ENCODE measurements at places on chromosomes 5 and 9. TPM values are rescaled to one million over a fixed set of nuclear protein-coding genes. Genes with fewer than 3 reads are reported as not detected.

DNA sequence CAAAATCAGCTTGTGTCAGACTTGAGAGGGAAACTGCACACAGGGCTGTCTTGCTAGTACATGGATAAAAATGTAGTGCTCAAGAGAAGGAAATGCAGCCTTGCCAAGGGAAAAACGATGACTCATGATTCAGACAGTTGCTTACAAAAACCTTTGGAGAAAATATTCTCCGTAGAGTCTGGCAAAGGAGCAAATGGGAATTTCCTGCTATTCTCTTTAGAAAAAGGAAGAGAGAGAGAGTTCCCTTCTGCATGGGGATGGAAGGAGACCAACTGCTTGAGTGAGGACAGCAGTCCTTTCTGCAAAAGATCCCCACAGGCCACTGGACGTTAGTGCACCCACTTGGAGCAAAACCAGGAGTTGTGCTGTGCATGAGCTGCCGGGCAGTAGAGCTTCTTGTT is 7.6 kb downstream of the IFNB1 start:
- H3K27ac ChIP-seq = peak overlapping the region; percentile 56
- H3K36me3 ChIP-seq = no peaks in the 10 kb centered on the region
- peaks cover 9% of the 10 kb centered on the region for H3K4me1 ChIP-seq
- no peaks in the 10 kb centered on the region for H3K27me3 ChIP-seq
- peak overlapping the region; percentile 61 for H3K4me3 ChIP-seq

DNA sequence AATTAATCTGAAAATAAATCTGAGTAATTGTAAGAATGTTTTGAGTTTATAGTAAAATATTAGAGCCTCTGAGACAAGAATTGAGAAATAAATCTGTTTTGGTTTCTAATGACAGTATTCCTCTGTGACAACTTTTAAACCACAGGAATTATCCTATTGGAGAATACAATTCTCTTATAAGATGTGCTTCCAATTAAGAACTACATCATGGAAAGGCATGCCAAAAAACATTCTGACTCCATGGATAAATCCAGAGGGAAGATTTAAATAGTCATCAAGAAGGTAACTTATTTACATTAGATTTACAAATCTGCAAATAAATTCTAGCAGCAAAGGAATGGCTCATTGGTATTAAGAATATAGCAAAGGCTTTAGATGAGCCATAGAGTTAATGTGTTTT is 178.3 kb upstream of the ACOT12 start:
- no peaks in the 10 kb centered on the region for H3K36me3 ChIP-seq
- H3K4me3 ChIP-seq = no peak overlapping the region
- DNase-seq = peak; percentile 7
- H3K4me1 ChIP-seq = no peaks in the 10 kb centered on the region
- H3K27me3 ChIP-seq = no peaks in the 10 kb centered on the region

DNA sequence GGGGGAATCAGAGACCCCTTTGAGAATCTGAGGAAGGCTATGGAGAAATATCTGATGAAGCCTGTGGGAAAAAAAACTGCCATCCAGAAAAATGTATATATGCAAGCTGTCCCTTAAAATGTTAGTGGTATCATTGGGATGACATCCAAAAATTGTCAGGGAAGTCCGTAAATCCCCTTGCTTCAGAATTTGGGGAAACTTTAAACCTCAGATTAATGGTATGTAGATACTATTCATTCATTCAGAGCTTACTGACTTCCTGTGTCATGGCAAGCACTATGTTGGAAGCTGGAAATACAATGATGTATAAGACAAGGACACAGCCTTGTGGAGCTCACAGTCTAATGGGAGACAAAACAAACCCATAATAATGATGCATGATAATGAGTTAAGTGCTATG is 10.9 kb upstream of the MOB3B start:
- no peaks in the 10 kb centered on the region for H3K36me3 ChIP-seq
- peaks cover 20% of the 10 kb centered on the region for H3K4me1 ChIP-seq
- no peak overlapping the region for H3K27ac ChIP-seq
- DNase-seq = no peak
- no peak overlapping the region for H3K4me3 ChIP-seq

Gene TRPM6
- total RNA-seq = not detected

DNA sequence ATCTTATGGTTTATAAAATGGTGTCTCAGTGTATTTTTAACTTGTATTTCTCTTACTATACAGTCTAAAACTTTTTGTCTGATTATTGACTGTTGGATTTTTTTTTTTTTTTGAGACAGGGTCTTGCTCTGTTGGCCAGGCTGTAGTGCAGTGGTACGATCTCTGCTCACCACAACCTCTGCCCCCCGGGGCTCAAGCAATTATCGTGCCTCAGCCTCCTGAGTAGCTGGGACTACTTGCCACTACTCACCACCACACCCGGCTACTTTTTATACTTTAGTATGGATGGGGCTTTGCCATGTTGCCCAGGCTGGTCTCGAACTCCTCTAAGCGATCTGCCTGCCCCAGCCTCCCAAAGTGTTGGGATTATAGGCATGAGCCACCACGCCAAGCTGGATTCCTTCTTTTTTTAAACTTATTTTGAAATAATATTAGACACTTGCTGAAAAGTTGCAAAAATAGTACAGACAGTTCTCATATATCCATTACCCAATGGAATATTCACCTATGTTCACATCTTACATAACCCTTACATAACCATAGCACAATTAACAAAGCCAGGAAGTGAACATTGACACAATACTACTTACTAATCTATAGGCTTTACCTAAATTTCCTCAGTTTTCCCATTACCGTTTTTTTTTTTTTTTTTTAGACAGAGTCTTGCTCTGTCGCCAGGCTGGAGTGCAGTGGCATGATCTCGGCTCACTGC is 47.2 kb downstream of the STOM start:
- DNase-seq = no peak
- peak overlapping the region; percentile 92 for H3K27ac ChIP-seq
- no peak overlapping the region for H3K4me3 ChIP-seq
- H3K4me1 ChIP-seq = peaks cover 33% of the 10 kb centered on the region

Gene IGFBPL1
- total RNA-seq = 0.76 TPM

Gene PLEKHG4B
- total RNA-seq = not detected

DNA sequence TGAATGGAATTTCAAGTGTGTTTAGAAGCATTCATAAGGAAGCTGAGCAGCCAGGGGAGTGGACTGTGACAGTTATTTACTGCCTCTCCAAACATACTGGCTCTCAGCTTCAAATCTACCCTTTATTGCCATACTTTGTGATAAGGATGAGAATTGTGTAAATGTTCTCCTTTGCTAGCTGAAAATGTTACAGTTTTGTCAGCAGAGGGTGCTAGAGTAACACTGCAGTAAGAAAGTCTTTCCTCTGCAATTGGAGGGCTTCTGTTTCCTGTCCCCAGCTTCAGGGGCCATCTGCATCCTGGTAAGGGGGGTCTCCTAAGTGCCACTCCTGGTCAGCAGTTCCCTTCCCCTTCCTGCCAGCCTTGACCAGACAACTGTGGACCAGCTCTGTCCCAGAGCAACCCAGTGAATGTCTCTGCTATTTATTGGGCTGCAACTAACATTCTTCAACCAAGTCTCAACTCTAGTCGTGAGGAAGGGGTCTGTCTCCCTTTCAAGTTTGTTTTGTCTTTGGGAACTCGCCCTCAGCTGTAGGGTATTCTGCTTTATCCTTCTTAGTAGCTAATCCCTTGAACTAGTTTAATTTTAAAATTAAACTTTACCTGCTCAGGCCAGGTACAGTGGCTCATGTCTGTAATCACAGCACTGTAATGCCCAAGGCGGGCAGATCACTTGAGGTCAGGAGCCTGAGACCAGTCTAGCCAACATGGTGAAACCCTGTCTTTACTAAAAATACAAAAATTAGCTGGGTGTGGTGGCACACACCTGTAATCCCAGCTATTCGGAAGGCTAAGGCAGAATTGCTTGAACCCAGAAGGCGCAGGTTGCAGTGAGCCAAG is 45.3 kb downstream of the RAPGEF6 start:
- no peak overlapping the region for H3K27ac ChIP-seq
- no peak overlapping the region for H3K4me3 ChIP-seq
- peaks cover 21% of the 10 kb centered on the region for H3K4me1 ChIP-seq
- DNase-seq = peak; percentile 63

Gene OSMR
- total RNA-seq = 70.8 TPM

Gene HTR1A
- not detected for total RNA-seq

DNA sequence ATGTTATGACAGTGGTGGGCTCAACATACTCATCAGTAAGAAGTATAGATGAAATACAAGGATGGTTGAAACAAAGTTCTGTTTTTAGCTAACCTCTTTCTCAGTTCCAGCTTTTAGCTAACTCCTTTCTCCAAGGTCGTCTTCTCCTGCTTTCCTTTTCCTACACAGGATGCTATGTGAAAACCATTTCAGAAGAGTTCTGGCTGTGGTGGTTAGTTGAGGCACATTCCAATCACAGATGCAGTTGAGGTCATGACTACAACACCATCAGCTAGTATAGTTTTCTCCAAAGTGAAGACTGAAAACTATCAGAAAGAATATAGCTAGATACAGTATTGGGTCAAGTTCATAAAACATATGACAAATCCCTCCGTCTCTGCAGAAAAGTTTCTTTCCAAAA is 477.7 kb upstream of the C9orf72 start:
- H3K36me3 ChIP-seq = no peaks in the 10 kb centered on the region
- no peaks in the 10 kb centered on the region for H3K27me3 ChIP-seq
- DNase-seq = peak; percentile 16
- peaks cover 28% of the 10 kb centered on the region for H3K4me1 ChIP-seq
- H3K27ac ChIP-seq = peak overlapping the region; percentile 32

DNA sequence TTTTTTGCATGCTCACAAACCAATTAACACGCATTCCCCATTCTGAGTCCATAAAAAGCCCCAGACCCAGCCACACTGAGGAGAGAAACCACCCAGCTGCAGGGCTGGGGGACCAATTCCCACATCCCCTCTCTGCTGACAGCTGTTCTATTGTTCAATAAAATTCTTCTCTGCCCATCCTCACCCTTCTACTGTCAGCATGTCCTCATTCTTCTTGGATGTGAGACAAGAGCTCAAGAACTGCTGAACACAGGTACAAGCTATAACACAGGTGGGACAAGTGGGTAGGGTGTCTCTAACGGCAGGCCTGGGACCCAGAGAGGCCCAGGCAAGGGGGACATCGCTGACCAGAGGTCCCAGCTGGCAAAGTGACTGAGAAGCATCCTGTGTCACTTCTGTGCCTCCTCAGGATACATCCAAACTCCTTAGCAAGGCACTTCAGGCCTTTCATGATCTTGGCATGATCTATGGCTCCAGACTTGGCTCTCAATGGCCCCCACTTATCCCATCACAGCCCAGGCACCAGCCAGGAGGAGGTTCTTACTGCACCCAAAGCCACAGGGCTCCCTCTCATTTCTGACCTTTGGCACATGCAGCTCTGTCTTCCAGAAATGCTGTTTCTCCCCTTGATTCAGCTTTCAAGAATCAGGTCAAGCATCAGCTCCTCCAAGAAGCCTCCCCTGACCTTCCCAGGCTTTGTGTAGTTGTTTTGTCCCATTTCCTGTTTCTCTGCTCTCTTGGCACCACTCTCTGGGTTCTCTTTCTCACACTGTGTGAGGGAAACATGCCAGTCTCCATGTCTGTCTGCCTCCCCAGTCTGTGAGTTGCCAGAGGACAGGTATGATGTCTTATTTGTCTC is 7.3 kb upstream of the ALDH1B1 start:
- H3K27me3 ChIP-seq = no peaks in the 10 kb centered on the region
- peaks cover 39% of the 10 kb centered on the region for H3K4me1 ChIP-seq
- H3K4me3 ChIP-seq = no peak overlapping the region
- no peaks in the 10 kb centered on the region for H3K36me3 ChIP-seq
- peak; percentile 22 for DNase-seq

Gene MELK
- 23.3 TPM for total RNA-seq

GRCh38 chr9:132498531-132499210 is 83.7 kb upstream of the BARHL1 start:
- no peaks in the 10 kb centered on the region for H3K4me1 ChIP-seq
- no peaks in the 10 kb centered on the region for H3K36me3 ChIP-seq
- no peak overlapping the region for H3K27ac ChIP-seq
- no peak overlapping the region for H3K4me3 ChIP-seq
- peaks cover 17% of the 10 kb centered on the region for H3K27me3 ChIP-seq

GRCh38 chr9:94869415-94869843 is 142.9 kb downstream of the AOPEP start:
- no peaks in the 10 kb centered on the region for H3K36me3 ChIP-seq
- no peaks in the 10 kb centered on the region for H3K27me3 ChIP-seq
- peak; percentile 81 for DNase-seq
- H3K4me1 ChIP-seq = peaks cover 96% of the 10 kb centered on the region
- H3K27ac ChIP-seq = peak overlapping the region; percentile 99

GRCh38 chr5:54329731-54330709 is 19.6 kb upstream of the ARL15 start:
- no peaks in the 10 kb centered on the region for H3K27me3 ChIP-seq
- no peaks in the 10 kb centered on the region for H3K36me3 ChIP-seq
- H3K4me1 ChIP-seq = peaks cover 19% of the 10 kb centered on the region
- peak overlapping the region; percentile 24 for H3K27ac ChIP-seq
- peak; percentile 93 for DNase-seq

- no peaks in the 10 kb centered on the region for H3K27me3 ChIP-seq
- no peak overlapping the region for H3K27ac ChIP-seq
- DNase-seq = no peak
- no peak overlapping the region for H3K4me3 ChIP-seq
- H3K4me1 ChIP-seq = peaks cover 5% of the 10 kb centered on the region
These were observed 264.0 kb upstream of the TRIM32 start for GRCh38 chr9:116423149-116423548.

GRCh38 chr5:157893611-157894010 is 34.7 kb upstream of the CLINT1 start:
- no peaks in the 10 kb centered on the region for H3K4me1 ChIP-seq
- no peak overlapping the region for H3K4me3 ChIP-seq
- no peaks in the 10 kb centered on the region for H3K36me3 ChIP-seq
- DNase-seq = no peak

GRCh38 chr9:36151316-36152210 is 15.0 kb downstream of the GLIPR2 start:
- peak; percentile 77 for DNase-seq
- H3K27me3 ChIP-seq = no peaks in the 10 kb centered on the region
- no peaks in the 10 kb centered on the region for H3K36me3 ChIP-seq
- peaks cover 52% of the 10 kb centered on the region for H3K4me1 ChIP-seq

Gene PTRH1
- total RNA-seq = 23.1 TPM

GRCh38 chr5:124061068-124061430 is 549.1 kb downstream of the CSNK1G3 start:
- no peaks in the 10 kb centered on the region for H3K4me1 ChIP-seq
- no peak overlapping the region for H3K27ac ChIP-seq
- no peak overlapping the region for H3K4me3 ChIP-seq
- H3K36me3 ChIP-seq = no peaks in the 10 kb centered on the region

DNA sequence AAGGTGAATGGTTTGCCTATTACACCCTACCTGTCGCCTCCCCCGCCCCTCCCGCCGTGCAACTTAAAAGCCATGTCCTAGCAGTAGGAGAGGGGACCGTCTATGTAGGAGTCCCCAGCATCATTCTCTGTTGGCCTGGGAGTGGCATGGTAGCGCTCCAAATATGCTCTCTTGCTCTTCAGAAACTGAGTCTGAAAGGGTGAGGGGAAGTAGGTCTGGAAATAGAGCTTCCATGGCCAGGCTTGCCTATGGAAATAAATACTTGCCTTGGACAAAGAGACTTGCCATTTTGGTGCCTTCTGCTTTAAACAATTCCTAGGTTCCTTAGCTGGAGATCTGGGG is 1.4 kb downstream of the RGS7BP start:
- no peak for DNase-seq
- no peak overlapping the region for H3K27ac ChIP-seq
- no peak overlapping the region for H3K4me3 ChIP-seq
- no peaks in the 10 kb centered on the region for H3K36me3 ChIP-seq
- no peaks in the 10 kb centered on the region for H3K4me1 ChIP-seq
- H3K27me3 ChIP-seq = peaks cover 61% of the 10 kb centered on the region

GRCh38 chr5:157670662-157671591 is at the start of gene C5orf52:
TSS of gene C5orf52 (plus strand) at chr5:157671533. CDS start at chr5:157671615, 82 bp downstream.
- H3K4me3 ChIP-seq = peak within 1 kb of the TSS; percentile 77
- no peak within 1 kb of the TSS for H3K27ac ChIP-seq
- H3K27me3 ChIP-seq = no peaks in the 10 kb centered on the region
- H3K4me1 ChIP-seq = 0 out of 2 replicates have a peak, but pooled peaks cover 3% of the 10 kb centered on the region

Gene SH3GL2
- not detected for total RNA-seq

- no peak overlapping the region for H3K4me3 ChIP-seq
- peaks cover 16% of the 10 kb centered on the region for H3K4me1 ChIP-seq
- H3K27ac ChIP-seq = no peak overlapping the region
These were observed 60.7 kb downstream of the NDST1 start for GRCh38 chr5:150568663-150569062.
